ENCODE measurements at places on chromosomes 16 and 17.

- DNase-seq, result no peak
These were observed 21.8 kb downstream of the NAA60 start for GRCh38 chr16:3465301-3465700.

DNA sequence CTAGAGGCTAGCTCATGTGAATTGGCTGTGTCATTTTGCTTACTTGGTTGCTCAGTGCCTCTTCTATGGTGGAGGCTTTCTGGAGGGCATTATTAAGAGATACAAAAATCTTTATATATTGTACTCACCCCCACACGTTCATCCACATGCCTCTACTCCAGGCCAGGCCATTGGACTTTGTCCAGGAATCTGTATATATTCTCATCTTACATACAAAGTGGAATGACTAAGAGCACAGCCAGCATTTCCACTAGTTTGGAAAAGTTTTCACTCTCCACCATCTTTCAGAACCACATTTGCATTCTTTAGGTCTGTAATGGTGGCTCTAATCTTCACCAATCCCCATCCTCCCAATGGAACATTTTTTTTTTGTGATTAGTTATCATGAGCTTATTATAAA is 4.8 kb upstream of the GLG1 start:
- no peak for DNase-seq

- peak; percentile 64 for DNase-seq
These were observed 2.3 kb downstream of the TAOK2 start for GRCh38 chr16:29975811-29976511.

DNA sequence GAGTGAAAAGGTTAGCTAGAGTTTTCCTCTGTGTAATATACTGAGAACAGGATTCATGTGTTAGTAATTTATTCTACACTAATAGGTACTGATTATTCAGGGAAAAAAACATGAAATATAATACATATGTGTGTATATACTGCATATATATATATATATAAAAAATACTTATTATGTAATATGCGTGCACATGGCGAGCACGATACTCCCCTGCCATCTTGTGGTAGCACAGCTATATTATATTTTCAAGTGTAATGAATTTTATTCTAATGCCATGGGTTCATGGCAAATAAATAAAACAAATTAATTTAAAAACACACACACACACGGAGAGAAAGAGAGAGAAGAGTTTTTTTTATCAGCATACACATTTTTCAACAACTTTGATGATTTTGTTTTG is 460.6 kb downstream of the KCNJ2 start:
- peak; percentile 4 for DNase-seq

GRCh38 chr16:56889206-56889605 is 24.2 kb downstream of the SLC12A3 start:
- DNase-seq, result no peak

DNA sequence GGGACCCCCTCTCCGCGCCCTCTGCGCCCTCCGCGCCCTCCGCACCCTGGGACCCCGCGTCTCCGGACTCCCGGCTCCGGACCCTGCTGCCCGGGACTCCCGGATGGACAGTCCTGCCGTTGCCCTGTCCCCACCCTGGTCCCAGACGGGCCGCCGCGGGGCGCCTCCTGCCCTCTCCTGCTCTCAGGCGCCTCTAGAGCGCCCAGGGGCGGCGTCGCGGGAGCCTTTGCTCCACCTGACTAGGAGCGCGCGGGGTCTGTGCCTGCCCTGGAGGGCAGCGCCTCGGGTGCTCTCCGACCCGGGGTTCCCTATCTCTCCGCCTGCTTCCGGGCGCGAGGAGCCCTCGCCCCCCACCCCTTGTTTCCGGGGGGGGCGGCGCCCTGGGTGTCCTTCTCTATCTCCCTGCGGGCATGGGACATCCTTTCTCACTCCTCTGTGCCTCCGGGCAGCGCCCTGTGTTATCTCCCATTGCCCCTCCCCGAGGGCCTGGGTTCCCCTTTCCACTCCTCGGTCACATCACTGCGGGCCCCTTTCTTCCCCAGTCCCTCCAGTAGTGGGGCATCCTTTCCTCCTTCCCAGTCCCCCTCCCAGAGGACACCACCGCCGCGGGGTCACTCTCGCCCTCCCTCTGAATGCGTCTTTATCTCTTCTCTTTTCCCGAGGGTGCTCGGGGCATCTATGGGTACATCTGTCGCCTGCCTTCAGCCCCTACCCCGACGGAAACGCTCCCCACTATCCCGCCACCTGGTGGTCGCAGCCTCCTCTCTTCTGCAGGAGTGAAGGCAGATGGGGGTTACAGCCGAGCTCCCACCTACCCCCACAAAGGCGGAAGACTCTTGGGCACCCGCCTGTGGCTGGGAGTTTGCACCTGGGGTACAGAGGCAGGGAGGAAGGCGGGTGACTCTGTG is 875 bp downstream of the PRKCB start:
- peak; percentile 77 for DNase-seq

GRCh38 chr16:22217890-22218730 is 12.0 kb downstream of the EEF2K start:
- peak; percentile 82 for DNase-seq

DNA sequence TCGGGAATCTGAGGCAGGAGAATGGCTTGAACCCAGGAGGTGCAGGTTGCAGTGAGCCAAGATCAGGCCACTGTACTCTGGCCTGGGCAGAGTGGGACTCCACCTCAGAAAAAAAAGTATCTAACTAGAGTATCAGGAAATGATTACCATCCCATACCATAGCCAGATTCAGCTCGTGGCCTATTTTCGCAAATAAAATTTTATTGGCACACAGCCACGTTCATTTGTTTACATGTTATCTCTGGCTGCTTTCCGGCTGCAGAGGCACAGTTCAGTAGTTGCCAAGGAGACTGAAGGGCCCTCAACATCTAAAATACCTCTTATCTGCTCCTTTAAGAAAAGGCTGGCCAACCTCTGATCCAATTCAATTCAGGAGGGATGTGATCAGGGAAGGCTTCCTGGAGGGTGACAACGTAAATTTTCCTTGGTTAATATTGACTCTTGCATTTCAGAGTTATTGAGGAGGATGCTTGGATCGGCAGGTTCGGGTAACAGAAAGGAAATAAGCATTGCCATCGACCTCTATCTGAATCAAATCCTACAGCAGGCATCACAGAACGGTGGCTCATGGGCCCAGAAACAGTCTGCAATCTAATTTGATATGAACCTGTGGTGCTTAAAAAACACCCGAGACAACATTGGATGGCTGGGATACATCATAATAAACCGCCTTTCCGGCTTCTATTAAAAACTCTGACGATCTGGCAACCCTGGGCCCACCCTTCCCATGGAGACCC is 73.8 kb downstream of the XYLT1 start:
- peak; percentile 84 for DNase-seq

- DNase-seq, result no peak
These were observed 27.5 kb upstream of the KRT17 start for GRCh38 chr17:41651625-41652460.

DNA sequence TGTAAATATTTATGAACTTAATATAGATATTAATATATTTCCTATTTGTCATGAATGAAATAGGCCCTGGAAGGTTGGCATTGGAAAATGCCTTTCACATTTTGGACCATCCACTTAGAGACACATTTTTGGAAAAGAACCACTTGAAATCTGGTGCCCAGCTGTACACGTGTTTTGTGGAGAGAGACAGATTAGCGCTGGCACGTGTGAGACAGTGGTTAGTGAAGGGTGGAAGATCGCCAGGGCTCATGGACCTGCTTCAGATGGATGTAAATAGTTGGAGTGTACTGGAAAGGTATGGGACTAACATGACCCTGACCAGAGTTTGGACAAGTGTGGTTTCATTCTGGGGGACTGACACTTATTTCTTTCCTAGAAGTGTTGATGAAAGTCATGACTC is 222.9 kb downstream of the PRKCA start:
- DNase-seq, result no peak

DNA sequence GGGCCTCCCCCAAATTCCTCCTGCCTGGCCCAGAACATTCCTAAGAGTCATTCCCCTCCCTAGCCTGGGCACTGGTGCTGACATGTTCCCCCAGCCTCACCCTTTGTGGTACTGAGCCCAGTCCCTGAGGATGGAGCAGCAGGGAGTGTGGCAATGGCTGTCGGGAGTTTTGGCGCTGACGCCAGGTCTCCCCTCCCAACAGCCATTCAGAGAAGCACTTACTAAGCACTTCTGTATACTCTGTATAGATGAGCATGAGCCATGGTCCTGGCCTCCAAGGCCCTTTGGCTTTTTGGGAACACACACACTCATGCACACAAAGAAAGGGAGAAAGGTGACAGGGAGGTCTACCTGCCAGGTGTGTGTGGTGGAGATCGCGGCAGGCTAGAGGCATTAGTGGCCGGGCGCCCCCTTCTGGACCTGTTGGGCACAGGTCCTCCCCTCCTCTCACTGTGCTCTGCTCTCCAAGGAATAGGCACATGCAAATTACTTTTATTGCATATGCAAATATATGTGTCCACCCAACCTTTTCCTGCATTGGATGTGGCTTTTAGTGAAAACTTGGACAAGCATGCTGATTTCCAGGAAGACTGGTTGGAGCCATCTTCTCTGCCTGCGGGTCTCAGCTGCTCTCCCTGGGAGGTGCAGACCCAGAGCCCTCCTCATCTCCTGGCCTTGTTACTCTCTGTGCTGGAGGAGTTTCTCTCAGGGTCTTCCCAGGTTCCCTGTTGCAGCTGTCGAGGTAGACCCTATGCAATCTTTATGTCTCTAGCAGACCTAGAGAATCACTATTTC is 17.4 kb upstream of the C17orf107 start:
- peak; percentile 57 for DNase-seq

GRCh38 chr17:9239246-9239792 is 218.0 kb downstream of the NTN1 start:
- no peak for DNase-seq

DNA sequence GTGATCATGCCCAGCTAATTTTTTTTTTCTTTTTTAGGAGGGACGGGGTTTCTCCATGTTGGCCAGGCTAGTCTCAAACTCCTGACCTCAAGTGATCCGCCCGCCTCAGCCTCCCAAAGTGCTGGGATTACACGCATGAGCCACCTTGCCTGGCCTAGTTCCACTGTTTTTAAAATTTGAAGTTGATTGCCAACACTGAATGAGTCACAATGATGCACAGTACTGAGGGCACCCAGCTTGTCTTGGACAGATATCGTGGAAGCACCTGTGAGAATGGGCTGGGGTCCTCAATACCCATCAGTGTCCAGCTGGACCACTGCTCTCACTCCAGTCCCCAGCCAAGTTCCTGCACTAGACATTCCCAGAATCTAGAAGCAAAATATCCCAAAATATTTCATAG is 2.5 kb downstream of the KNOP1 start:
- no peak for DNase-seq
